NCI-H2081 (cell line): ENCODE measurements at places on chromosomes 12 and 14.

- DNase-seq: no peak
Measured at GRCh38 chr12:86117711-86118110, 138.5 kb downstream of the MGAT4C start.

GRCh38 chr12:3777206-3777809 lies 24.4 kb upstream of the CRACR2A start:
- peak; percentile 52 for DNase-seq

DNA sequence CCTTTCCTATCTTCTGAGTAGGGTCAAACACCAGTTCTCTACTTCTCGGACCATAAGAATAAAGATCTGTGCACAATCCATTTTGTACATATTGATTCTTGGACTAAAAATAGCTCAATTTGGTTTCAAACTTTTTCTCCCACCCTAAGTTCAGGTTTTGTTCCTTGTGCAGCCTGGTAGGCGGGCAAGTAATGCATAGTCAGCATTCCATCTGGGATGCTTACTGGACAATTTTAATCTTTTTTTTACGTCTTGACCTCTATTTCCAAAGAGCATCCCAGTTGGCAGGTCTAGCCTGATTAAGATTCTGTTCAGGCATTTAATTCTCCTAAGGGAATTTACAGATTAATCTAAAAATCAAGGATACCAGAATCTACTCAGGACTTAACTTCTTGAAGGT lies 126.9 kb downstream of the BICD1 start:
- no peak for DNase-seq

- no peak for DNase-seq
Measured at GRCh38 chr12:75666126-75666938, 154.9 kb upstream of the KRR1 start.

GRCh38 chr12:85747941-85748495 lies 88.2 kb downstream of the RASSF9 start:
- DNase-seq: peak; percentile 17

- DNase-seq: no peak
Measured at GRCh38 chr12:34204830-34205285, 182.6 kb downstream of the ALG10 start.

- DNase-seq: no peak
Measured at GRCh38 chr14:104802394-104803184, 1.7 kb downstream of the ZBTB42 start.

GRCh38 chr12:48177982-48178381 lies 5.5 kb upstream of the CCDC184 start:
- no peak for DNase-seq

DNA sequence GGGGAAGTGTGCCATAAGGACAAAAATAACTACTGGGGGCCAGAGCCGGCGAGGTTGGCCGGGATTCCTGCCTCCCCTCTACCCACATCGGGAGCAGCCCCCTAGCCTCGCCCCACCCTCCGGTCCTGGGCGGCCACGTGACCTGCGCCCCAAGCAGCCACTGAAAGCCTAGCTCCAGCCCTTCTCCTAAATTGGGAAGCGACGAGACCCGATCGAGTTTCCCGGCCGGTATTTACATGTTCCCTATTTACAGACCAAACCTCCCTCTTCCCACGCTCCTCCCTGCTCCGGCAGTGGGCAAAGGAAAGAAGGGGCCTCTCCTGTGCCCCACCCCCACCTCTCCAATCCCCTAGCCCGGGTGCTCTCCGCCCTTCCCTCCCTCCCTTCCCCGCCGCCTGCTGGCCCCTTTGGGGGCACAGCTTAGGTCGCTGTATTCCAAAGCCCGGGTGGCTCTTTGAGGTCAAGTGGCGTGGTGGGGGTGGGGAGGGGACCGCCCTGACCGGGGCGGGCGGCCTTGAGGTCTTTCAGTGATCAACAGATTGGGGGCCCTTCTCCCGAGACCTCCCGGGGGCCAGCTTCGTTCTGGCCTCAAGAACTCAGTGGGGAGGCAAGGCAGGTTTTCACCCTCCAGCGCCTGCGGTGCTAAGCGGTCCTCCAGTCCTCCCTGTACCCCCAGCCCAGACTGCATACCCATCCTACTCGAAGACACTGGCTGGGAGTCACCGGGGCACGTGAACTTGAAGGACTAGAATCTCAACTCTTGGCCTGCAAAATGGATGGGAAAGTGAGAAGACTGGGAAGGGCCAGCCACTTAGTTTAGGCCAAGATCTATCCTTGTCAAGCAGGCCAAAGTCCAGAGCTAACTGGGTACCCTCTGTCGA lies 6.3 kb upstream of the CTDSP2 start:
- no peak for DNase-seq

DNA sequence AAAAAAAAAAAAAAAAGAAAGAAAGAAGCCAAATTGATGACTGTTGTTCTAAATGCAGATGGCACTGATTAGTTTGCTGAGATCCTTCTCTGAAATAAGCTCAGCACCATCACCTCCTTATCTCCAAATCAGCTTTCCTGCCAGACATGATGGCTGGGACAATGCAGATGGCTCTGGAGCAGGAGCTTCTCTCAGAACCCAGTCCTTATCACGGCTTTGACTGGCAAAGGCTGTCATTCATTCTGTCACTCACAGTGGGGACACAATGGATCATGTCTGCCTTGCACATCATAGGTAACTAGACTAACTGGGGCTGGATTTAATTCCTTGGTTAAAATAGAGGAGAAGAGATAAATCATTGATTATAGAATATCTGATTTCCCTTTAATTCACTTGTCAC lies 146.3 kb downstream of the PDZRN4 start:
- no peak for DNase-seq

DNA sequence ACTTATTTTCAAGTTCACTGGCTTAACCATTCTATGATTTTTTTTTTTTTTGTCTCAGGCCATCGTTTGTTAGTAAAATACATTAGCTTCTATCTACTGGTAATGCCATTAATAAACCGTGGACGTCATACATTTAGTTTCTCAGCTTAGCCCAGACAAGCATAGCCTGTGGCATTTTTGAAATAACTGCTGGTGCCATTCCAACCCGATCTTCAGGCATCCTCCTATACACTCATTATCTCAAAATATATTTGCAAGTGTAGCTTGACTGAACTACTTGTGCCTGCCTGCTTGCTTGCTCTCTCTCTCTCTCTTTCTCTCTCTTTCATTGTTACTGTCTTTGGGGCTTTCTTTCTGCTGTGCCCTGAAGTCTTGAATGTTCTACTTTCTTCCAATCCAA lies 12.7 kb upstream of the MBIP start:
- DNase-seq: no peak

DNA sequence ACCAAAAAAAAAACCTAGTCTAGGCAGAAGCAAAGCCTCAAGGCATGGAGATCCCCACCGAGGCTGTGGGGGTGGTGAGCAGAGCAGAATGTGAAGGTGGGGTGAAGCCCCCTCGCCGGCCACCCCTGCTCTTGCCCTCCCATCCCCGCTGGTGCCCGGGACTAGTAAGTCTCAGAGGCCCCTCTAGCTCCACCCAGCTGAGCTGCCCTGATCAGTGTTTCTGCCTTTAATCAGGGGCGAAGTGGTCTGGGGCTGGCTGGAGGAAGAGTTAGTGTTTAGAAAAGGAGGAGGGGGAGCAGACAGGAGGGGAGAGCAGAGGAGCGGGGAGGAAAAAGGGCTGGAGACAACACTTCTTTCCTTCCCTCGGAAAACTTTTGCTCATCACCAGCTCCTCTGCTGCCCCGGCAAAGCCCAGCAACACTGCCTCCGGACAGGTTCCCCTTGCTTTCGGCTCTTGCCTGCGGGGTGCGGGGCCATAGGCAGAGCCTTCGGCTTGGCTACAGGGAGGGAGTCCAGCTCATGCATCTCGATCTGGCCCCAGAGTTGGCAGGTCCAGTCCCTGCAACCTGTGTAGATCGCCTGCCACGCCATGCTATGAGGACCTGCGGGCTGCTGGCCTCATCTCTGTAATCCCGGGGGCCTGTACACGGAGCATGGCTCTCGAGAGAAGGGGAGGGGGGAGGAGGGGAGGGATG lies 3.4 kb upstream of the DLK1 start:
- DNase-seq: no peak

- no peak for DNase-seq
Measured at GRCh38 chr14:93944348-93945069, 17.4 kb downstream of the FAM181A start.

DNA sequence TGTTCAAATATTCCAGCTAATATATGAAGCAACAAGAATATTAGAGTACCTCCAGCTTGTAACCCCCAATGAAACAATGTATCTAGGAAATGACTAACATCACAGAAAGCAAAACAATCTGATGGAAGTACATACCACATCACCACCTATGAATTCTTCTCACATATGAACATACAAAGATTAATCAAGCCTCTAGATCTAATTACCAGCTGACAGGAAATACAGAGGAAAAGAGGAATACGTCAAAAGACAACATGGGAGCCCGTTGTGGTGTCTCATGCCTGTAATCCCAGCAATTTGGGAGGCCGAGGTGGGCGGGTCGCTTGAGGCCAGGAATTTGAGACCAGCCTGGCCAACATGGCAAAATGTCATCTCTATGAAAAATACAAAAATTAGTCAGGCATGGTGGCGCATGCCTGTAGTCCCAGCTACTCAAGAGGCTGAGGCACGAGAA lies 7.5 kb downstream of the NEDD8 start:
- DNase-seq: no peak

DNA sequence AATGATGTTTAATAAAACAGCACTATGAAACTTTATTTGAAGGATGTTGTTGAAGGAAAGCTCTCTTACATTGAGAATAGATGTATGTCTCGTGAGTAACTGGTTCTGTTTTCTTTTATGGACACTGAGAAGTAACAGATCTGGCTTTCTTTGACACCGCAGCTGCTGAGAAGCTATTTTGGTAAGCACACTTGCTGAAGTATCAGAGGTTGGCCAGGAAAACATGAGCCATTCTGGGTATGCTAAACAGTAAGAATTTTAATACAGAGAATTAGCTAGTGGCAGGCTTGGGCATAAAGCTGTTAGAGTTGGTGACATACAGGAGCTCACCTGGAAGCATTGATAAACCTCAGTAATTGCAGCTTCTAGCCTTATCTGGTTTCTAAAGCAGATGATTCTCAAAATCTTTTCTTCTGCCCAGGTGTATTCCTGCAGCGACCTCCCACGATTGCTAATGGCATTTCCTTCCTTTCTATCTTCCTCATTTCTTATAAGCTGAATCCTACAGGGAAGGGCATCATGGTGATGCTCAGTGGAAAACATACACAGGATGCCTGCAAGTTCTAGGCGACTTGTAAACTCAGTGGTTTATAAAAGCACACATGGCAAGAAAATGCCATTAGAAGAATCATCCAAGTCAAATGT lies 291.6 kb upstream of the SLC16A7 start:
- DNase-seq: no peak

GRCh38 chr14:89284333-89285058 lies 132.5 kb downstream of the FOXN3 start:
- DNase-seq: no peak

DNA sequence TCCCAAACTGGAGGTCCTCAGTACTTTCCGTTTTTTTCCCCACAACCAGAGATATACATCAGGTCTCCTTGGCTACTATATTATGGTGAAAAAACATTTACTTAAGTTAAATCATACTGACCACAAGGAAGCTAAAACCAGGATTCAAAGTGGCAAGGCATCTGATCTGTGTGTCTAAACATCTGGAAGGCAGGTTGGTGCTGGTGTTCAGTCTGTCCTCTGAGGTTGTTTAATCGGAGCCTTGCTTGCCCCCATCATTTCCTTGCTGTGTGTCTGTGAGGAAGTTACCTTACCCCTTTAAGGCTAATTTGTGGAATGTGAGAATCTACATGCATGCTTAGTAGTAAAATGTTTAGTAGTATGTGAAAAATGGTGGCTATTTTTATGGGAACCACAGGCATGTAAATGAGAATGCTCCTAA lies 75.6 kb downstream of the GALNT4 start:
- no peak for DNase-seq

GRCh38 chr12:12513416-12514006 lies 49.2 kb downstream of the DUSP16 start:
- no peak for DNase-seq

DNA sequence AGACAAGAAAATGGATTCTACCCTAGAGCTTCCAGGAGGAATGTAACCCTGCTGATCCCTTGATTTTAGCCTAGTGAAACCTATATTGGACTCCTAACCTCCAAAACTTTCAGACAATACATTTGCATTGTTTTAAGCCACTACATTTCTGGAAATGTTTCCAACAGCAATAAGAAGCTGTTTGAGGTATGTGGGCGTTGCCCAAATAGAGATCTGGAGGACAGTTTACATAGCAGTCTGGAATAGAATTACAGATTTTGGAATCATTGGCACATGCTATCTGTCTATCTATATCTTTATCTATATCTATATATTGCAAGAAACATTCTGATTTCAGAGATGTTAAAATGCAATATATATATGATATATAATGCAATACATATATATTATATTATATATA lies 42.4 kb upstream of the EGLN3 start:
- no peak for DNase-seq

DNA sequence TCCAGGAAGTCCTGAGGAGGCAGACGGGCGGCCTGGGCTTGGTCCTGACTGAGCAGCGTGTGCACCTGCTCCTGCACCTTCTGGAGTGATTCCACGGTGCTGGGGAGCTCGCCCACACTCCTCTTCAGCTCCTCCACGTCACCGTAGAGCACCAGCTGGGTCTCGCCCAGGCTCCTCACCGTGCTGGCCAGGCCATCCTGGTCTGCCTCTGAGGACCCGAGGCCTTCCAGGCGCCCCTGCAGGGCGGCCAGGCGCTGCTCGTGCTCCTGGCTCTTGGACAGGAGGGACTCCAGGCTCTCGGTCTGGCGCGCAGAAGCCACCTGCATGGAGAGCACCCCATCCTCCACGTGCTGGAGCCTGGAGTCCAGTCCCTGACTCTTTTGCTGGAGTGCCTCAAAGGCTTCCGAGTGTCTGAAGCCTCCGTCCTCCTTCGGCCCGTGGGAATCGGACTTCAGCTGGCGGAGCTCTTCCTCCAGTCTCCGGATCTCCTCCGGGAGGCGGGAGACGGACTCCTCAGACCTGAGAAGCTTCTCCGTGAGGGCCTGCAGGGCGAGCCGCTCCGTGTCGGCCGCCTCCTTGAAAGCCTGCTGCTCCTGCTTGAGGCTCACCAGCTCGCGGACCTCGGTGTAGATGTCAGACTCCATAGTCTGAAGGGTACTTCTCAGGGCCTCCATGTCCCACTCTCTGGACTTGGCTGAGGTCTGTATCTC lies 8.4 kb downstream of the CKAP4 start:
- no peak for DNase-seq

DNA sequence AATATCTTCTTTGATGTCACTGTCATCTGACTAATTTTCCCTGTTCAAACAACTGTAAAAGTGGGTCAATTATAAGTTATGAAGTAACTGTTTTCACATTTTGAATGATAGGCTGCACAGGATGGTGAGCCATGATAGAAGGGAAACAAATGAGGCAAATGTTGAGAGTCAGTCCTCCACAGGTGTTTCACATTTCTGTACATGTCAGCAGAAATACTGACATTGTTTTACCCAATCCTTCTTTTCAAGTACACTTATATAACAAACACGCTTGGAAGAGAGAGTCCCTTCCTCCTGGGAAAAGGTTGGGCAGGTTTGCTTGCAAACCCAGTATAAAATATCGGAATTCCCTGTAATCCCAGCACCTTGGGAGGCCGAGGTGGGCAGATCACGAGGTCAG lies 1251.5 kb downstream of the SLC16A7 start:
- DNase-seq: no peak

- DNase-seq: no peak
Measured at GRCh38 chr14:60812987-60813386, 78.4 kb downstream of the MNAT1 start.

GRCh38 chr12:117710121-117710520 lies 258.7 kb downstream of the KSR2 start:
- no peak for DNase-seq
